ENCODE measurements at places on chromosomes 6 and 20.
A peak's percentile ranks its signal among the peaks of the same experiment; 100 is the strongest.

DNA sequence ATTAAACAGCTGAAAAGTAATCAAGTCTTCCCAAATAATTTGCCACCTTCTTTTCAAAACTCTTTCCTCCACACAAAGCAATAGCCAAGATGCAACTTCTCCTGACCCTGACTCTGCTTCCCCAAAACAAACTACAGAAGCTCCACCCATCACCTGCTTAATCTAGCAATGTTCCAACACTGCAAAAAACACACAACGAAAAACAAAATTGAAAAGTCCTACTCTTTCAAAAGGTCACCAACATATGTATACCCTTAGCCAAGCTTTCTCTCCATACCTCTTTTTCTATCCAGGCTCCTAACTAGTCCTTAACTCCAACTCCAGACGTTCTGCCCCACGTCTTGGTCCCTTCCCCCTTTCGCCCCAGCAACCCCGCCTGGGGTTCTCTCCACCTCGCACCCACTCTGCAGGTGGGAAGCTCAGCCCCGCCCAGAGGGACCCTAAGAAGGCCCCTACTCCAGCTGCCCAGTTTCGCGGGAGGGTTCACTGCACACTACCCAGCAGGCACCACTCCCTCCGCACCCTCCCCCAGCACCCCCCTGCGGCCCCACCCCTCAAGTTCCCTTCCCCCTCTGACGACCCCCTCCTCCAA is 717 bp downstream of the CSNK2A1 start:
- no peak for DNase-seq

- DNase-seq: no peak
These were observed 48.5 kb downstream of the RPF2 start for GRCh38 chr6:111030008-111031007.

GRCh38 chr6:92415656-92416055 is 1003.7 kb downstream of the EPHA7 start:
- no peak for DNase-seq

GRCh38 chr6:160043784-160044183 is 74.9 kb downstream of the IGF2R start:
- DNase-seq: no peak

GRCh38 chr6:125524356-125524755 is 222.6 kb upstream of the HDDC2 start:
- no peak for DNase-seq

DNA sequence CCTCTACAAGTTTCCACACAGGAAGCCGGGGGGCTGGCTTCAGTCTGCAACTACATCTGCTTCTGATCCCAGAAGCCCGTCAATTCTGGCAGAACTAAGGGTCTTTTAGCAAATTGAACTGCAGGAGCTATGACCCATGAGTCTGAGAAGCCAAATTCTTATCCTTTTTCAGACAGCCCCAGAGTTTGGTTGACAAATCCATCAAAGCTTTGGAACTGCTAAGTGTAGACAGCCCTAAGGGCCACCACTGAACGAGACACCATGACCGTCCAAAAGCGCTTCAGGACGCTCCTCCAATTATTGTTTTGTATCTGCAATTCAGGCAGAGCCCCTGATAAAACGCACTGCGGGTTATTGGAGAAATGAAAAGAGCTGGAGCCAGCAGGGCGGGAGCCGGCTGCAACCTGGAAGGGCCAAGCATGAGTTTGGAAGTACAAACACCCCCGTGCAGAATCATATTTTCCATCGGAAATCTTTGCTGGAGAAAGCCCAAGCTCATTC is 67.1 kb downstream of the GNAS-AS1 start:
- no peak for DNase-seq

DNA sequence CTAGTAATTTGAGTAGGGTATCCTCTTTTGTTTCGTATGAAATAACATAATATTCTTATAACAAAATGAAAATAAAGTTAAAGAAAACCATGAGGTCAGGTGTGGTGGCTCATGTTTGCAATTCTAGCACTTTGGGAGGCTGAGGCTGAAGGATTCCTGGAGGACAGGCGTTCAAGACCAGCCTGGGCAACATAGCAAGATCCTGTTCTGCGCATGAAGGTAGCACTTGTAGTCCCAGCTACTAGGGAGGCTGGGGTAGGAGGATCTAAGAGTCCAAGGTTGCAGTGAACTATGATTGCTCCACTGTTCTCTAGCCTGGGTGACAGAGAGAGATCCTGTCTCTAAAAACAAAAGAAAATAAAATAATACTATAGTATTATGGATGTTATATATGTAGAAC is 145.6 kb downstream of the PDSS2 start:
- no peak for DNase-seq

GRCh38 chr20:19672498-19672897 is 85.6 kb upstream of the RIN2 start:
- DNase-seq: no peak

DNA sequence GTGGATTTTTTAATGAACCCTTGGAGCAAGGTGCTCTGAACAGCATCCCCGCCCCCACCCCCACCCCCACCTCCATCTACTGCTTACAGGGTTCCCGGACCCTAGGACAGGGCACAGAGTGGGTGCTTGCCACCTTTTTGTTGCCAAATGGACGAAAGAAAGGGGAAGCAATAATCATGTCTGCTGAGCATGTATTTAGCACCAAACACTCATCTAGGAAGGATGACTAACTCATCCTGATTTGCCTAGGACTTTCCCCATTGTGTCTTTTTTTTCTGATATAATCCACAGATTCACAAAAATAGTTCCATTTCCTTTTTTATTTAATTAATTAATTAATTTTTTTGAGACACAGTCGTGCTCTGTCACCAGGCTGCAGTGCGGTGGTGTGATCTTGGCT is 1.2 kb upstream of the PLTP start:
- DNase-seq: no peak

GRCh38 chr6:125102891-125103290 is 50.7 kb upstream of the TPD52L1 start:
- DNase-seq: peak; percentile 90

GRCh38 chr6:13472976-13473767 is 14.2 kb downstream of the GFOD1 start:
- DNase-seq: no peak

DNA sequence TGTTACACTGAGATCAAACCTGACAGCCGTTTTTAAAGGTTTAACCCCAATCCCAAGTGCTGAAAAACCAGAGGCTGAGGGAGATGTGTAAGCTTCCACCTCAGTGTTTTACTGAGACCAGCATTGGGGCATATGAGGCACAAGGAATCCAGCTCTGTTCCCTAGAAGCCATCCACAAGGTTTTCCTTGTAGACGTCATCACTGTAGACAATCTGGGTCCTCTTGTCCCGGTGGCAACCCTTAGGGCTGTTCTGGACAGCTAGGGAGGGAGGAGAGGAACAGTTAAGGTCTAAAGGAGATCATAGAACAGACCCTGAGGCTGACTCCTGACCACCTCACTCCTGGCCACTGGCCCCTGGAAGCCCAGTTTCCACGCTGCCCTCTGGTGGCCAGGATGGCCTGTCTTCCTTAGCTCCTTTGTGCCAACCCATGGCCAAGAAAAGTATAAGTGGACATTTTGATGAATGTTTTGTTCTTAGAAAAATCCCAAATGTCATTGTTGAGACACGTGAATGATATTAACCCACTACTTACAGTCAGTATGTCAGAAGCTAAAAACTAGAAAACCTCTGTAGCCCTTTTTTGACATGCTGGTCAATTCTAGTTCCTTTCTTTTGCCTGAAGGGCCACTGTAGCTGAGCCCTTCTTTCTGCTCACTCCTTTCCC is 6.4 kb downstream of the CFB start:
- no peak for DNase-seq

DNA sequence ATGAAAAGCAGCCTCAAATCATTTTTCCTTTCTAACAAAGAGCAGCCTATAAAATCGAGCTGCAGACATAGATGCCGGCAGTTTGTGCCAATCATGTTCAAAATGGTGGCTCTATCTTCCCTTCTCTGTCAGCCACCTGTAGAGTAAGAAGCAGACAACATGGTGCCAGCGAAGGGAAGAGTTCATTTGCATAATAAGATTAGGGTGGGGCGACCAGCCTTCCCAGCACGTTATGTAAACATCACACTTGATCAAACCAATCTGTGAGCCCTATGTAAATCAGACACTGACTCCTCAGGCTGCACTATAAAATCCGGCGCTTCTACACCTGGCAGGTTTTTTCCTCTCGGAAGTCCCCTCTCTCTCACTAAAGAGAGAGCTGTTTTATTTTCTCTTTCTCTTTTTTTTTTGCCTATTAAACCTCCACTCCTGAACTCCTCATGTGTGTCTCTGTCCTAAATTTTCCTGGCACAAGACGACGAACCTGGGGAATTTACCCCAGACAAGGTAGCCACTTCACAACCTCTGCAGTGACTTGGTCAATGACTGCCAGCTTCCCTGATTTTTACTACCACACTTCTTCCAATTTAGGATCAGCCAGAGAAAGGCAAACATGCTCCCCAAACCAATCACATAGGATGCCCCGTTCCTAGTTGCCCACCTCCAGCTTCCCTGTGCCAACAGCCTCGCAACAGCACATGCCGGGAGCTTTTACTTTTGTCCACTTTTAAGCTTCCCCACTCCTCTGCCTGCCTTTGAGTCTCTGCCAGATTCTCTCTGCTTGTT is 12.9 kb downstream of the TPMT start:
- no peak for DNase-seq

DNA sequence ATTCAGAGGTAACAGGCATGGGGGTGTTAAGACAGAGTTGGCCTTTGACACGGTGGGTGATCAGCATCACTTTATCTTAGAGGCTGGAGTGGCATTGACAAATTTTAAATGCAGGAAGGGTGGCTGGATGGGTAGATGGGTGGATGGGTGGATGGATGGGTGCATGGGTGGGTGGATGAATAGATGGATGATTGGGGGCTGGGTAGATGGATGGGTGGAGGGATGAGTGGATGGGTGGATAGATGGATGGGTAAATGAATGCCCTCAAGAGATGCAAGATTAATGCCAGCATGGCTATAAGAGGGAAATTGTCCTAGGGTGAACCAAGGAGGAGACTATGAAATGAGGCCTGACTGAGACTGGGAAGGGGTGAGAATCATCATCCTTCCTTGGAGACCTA is 18.4 kb downstream of the ITPR3 start:
- no peak for DNase-seq

- no peak for DNase-seq
These were observed 10.4 kb upstream of the ACAT2 start for GRCh38 chr6:159751448-159751847.

DNA sequence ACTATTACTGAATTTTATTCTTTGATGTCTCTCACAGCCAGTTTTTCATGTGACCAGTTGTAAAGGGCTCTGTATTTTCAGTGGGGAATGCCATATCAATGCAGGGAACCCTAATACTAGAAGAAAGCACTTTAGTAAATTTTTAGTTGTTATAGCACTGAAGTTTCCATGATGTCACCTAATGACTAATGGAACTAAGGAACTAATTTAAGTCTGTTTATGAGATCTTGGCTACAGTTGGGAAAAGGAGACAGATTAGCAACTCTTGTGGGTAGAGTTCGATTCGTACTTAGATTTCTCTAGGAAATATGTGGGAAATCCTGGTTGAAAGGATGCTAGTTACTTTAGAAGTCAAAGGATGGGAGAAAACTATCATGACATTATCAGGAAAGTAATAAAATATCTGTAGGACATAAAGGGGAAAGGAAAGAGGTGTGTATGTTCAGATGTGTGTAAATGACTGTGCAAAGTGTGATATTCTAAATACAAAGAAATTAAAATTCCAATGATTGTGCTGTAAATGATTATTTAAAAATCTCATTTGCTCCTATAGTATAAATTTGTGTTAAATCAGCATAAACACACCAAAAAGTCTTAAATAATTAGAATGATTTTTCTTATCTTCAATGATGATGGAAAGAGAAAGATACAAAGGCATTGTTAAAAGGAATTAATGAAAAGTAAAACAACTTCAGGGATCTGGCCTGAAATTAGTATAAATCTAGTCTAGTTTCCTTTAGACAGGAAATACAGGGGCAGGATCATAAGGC is 103.4 kb downstream of the LRRC1 start:
- DNase-seq: no peak

- DNase-seq: no peak
These were observed 23.2 kb downstream of the HLA-A start for GRCh38 chr6:29965563-29965872.

DNA sequence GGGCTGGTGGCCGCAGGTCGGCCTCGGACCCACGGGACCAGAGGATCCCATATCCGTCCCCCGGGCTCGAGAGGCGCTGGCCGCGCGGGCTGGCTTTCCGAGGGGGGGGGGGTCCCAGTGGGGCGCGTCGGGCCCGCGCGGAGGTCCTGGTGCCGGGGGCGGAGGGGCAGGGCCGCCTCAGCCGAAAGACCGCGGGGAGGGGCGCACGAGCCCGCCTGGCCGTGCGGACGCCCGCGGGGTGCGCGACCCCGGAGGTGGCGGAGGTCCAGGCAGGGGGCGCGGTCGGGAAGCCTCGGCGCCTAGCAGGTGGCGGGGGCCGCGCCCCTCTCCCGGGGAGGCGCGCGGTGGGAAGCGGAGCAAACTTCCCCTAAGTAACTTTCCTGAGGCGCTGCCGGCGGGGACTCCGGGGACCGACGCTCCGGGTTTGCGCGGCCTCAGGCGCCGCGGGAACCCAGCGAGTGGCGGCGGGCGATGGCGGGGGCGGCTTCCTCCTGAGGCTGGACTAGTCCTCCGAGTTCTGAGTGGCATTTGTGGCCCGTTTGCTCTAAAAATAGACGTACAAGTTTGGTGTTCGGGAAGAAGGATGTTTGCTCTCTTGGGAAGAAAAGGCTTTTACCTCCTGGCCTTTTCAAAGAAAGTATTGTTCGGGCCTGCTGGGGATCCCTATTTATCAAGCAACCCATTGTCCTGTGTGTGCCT is 26.5 kb upstream of the BTBD3 start:
- DNase-seq: no peak

- no peak for DNase-seq
These were observed 689.9 kb upstream of the CITED2 start for GRCh38 chr6:140064366-140064765.

DNA sequence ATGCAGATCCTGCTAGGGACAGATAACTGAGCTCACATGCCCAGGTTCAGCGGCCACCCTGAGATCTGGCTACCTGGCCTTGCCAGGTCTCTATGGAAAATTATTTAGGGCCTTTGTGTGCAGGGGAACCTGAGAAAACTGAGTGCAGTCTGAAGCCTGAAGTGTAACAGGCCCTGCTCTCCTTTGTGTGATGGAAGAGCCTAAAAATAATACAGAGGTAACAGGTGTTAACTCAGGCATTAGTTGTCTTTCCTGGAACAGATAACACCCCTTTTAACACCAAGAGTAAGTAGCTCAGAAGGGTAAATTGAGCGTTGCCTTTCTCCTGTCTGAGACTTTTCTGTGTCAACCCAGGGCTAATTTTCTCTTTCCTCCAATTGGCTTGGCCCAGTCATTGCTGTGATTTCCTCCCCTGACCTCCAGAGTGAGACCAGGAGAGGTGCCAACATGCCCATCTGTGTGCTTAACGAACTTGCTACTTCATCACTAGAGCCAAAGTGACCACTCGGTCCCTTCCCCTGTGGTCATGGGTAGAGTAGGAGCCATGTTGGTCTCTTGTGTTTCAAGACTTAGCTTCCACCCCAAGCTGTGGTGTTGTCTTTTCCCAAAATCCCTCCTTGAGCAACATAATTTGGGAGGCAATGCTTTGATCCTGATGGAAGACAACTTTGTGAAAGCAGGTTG is 304.4 kb upstream of the JAG1 start:
- no peak for DNase-seq

GRCh38 chr6:158020272-158020711 is 38.6 kb downstream of the SYNJ2 start:
- no peak for DNase-seq

GRCh38 chr20:39909447-39909846 is 779.6 kb downstream of the MAFB start:
- DNase-seq: no peak

GRCh38 chr6:3022765-3023662 is 23.3 kb downstream of the NQO2 start:
- no peak for DNase-seq
